A549 (cell line): ENCODE measurements at places on chromosomes 6 and 20.

GRCh38 chr6:15608396-15608795 lies 54.4 kb downstream of the DTNBP1 start:
- peak; percentile 68 for DNase-seq

- DNase-seq, result no peak
Measured at GRCh38 chr6:108762394-108762793, 85.8 kb upstream of the ARMC2 start.

DNA sequence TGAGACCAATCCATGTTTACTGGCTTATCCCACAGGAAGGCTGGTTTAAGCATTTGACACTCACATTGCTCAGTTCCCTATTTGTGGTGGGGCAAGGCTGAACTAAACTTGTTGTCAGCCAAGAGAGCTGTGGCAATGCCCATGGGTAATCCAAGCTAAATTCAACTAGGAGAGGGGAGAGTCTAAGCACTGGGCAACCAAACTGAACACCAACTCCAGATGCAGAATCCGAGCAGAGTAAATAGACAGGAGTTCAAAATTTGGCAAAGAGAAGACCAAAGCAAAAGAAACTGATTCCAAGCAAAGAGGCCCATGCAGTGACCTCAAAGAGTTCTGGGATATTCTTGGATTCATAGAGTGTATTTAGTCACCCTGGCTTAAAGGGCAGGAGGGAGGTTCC lies 106.5 kb upstream of the NT5E start:
- DNase-seq, result no peak

DNA sequence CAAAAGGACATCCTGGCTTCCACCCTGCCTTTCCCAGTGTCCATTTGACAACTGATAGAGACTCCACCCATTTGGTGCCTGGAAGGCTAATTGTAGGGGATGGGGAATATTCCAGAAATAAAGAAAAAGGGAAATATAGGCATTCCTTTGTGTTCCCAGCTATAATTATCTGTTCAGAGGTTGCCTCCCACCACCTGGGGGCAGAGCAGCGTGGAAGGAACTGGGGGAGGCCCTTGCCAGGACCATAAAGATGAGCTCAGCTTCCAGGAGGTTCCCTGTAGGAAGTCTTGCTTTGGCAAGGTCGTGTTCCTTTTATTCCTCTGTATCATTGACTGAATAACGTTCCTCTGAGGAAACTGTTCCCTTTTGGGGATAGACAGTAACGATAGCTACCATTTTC lies 214.7 kb downstream of the TFAP2C start:
- no peak for DNase-seq

- no peak for DNase-seq
Measured at GRCh38 chr6:84065693-84066290, 32.2 kb downstream of the MRAP2 start.

GRCh38 chr6:75331151-75331550 lies 46.6 kb upstream of the TMEM30A start:
- DNase-seq, result no peak

- DNase-seq, result no peak
Measured at GRCh38 chr20:1264727-1265126, 1.4 kb upstream of the SNPH start.

GRCh38 chr20:728256-728944 lies 39.9 kb downstream of the SLC52A3 start:
- peak; percentile 84 for DNase-seq

GRCh38 chr6:82364087-82365015 lies 734 bp downstream of the TPBG start:
- peak; percentile 44 for DNase-seq

GRCh38 chr20:21303872-21304586 lies 898 bp downstream of the XRN2 start:
- no peak for DNase-seq

DNA sequence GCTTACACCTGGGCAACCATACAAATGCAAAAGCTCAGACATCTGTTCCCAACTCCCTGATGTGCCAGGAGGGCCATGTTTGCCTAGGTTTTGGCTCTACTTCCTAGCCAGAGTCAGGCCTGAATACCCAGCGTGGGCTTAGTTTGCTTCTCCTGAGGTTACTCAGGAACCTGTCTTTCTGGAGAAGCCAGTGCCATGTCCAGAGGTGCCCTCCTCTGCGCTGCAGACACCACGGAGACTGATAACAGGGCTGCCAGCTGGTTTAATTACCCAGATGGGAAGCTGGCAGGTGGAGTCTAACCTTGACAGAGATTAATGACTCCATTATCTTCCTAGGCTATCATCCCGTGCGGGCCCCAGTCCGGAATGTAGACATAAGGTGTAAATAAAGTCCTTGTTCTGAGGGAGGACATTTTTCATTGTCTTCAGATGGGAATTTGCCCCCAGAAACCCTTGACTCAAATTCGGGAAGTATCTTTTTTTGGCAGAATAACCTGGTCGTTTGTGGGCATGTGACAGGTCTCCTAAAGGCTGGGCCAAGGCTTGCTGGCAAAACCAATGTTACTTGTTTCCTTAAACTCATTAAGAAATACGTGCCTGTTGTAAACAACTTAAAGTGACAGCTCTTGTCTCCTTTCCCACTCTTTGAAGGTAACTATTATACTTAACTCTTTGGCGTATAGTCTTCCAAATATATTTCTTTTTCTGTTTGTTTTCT lies 29.2 kb upstream of the ZNFX1 start:
- no peak for DNase-seq

- DNase-seq, result no peak
Measured at GRCh38 chr6:100959280-100959679, 78.2 kb upstream of the ASCC3 start.
